ENCODE measurements at places on chromosomes 2 and 18. TPM values are rescaled to one million over a fixed set of nuclear protein-coding genes. Genes with fewer than 3 reads are reported as not detected.

- H3K4me3 ChIP-seq: no peak overlapping the region
- no peaks in the 10 kb centered on the region for H3K36me3 ChIP-seq
- H3K4me1 ChIP-seq: peaks cover 33% of the 10 kb centered on the region
- DNase-seq: no peak
- H3K27ac ChIP-seq: no peak overlapping the region
These were observed 39.8 kb downstream of the EFEMP1 start for GRCh38 chr2:55883829-55884228.

DNA sequence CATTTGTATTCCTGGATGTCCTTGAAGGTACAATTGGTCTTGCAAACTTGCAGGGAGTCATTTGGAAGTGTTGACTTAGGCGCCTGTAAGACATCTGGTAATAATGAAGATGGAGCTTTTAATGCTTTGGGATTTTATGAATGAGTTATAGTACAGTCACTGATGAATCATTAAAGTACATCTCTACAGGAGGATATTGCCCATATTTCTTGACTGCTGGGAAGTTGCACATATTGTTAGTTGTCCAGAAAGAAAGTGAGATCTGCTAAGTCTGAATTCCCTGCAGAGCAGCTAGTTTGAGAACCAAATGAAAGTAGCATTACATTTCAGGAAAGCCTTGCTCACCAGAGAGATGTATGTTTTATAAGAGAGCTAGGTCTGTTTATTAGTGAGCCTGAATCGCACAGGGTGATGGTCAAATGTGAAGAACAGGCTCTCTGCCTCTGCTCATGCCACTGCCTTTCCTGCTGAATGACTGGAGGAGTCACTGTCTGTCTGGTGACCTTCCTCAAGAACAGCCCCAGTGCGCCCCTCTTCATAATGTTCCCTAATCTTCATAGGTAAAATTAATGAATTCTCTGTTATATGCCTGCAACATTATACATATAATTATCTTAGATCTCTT is 138.9 kb upstream of the KLHL14 start:
- DNase-seq: no peak
- H3K27me3 ChIP-seq: no peaks in the 10 kb centered on the region
- no peak overlapping the region for H3K4me3 ChIP-seq

DNA sequence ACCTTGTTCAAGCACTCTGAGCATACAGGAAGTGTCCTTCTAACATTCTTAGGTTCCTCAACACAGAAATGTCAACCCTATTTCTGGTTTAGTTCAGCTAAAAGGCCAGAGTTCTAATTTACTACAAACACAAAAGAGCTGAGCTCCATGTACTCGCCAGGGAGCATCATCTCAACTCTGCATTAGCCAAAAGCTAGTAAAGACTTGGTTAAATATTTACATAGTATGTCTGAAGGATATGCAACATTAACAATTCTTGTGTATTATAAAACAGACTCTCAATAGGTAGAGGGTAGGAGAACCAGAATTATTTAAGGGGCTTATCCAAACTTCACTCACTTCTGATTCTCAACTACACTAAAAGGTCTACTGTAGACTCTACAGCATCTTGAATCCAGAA is 154.6 kb downstream of the THADA start:
- H3K27ac ChIP-seq: no peak overlapping the region
- H3K36me3 ChIP-seq: no peaks in the 10 kb centered on the region
- H3K4me3 ChIP-seq: no peak overlapping the region
- H3K27me3 ChIP-seq: no peaks in the 10 kb centered on the region
- peaks cover 16% of the 10 kb centered on the region for H3K4me1 ChIP-seq

Gene HOXD11
- total RNA-seq: not detected

Gene VWC2L
- total RNA-seq: not detected

GRCh38 chr2:118670838-118671237 is 176.6 kb downstream of the EN1 start:
- H3K27me3 ChIP-seq: no peaks in the 10 kb centered on the region
- H3K36me3 ChIP-seq: no peaks in the 10 kb centered on the region
- peaks cover 9% of the 10 kb centered on the region for H3K4me1 ChIP-seq
- no peak overlapping the region for H3K27ac ChIP-seq
- DNase-seq: no peak
- no peak overlapping the region for H3K4me3 ChIP-seq

Gene UGT1A3
- not detected for total RNA-seq

DNA sequence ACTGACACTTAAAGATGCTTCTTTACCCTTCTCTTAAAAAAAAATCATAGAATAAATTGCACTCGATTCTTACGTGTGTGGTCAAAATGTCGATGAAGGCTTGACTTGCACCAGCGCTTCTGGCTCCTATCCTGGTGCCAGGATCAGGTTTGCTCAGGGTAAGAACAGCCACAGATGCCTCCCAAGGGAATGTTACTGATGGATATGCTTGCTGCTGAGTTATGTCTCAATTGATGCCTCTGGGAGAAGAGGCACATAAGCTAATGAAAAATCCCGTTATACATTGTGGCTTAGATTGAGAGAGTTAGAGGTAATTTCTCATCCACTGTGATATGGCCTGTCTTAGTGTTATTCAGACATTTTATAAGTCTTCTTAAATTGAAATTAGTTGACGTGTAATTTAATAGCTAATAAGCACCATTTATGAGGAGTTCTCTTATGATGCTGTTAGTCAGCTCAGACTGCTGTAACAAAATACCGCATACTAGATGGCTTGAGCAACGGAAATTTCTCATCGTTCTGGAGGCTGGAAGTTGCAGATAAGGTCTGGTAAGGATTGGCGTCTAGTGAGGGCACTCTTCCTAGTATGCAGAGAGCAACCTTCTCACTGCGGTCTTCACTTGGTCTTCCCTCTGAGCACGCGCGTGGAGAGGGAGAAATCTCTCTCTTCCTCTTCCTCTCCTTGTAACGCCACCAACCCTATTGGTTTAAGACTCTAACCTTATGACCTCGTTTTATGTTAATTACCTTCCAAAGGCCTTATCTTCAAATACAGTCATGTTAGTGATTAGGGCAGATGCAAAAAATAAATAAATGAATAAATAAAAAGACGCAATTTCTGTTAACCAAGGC is 116.6 kb upstream of the NOSTRIN start:
- no peak overlapping the region for H3K4me3 ChIP-seq
- H3K27ac ChIP-seq: no peak overlapping the region
- no peaks in the 10 kb centered on the region for H3K27me3 ChIP-seq
- H3K36me3 ChIP-seq: no peaks in the 10 kb centered on the region
- peaks cover 32% of the 10 kb centered on the region for H3K4me1 ChIP-seq
- no peak for DNase-seq

Gene ROCK2
- total RNA-seq: 40.2 TPM

All from stomach (tissue), 19 donors.